Right ventricle myocardium superior (tissue), 1 donor: ENCODE measurements at places on chromosomes 5 and 9. TPM values are rescaled to one million over a fixed set of nuclear protein-coding genes. Genes with fewer than 3 reads are reported as not detected.

C7 gene
- total RNA-seq: 272 TPM

HTR4 gene
- total RNA-seq: 0.22 TPM

OR1Q1 gene
- total RNA-seq: not detected

DNA sequence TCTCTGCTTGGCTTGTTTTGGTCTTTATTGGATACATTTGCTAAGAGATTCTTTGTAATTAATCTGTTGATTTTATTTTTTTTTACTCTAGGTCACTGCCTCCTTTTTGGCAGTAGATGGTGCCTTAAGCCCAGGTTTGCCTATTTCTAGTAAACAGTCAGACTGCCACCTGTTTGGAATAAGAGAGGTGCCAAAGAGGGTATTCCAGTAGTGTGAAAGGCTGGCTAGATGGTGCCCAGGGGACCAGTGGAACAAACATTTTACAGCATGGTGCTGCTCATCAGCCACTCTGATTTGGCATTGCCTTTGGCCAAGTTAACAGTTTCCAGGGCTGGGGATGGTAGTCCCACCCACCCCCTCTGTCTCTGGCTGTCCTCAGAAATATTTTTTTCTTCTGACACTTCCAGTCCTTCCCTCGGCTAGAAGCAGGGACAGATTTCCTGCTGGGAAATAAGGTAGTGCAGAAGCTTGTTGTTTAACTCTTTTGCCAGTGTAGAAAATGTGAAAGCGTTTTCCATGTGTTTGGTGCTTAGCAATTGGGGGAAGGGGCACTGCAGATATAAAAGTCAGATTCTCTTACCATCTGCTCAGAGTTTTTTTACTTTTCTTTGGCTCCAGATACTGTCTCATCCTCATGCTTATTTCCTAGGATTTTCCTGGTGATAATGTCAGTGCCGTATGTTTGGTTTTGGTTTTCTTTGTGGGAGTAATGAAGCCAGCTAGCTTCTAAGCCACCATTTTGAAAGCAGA lies 36.6 kb upstream of the FBXL7 start:
- no peak for DNase-seq

DNA sequence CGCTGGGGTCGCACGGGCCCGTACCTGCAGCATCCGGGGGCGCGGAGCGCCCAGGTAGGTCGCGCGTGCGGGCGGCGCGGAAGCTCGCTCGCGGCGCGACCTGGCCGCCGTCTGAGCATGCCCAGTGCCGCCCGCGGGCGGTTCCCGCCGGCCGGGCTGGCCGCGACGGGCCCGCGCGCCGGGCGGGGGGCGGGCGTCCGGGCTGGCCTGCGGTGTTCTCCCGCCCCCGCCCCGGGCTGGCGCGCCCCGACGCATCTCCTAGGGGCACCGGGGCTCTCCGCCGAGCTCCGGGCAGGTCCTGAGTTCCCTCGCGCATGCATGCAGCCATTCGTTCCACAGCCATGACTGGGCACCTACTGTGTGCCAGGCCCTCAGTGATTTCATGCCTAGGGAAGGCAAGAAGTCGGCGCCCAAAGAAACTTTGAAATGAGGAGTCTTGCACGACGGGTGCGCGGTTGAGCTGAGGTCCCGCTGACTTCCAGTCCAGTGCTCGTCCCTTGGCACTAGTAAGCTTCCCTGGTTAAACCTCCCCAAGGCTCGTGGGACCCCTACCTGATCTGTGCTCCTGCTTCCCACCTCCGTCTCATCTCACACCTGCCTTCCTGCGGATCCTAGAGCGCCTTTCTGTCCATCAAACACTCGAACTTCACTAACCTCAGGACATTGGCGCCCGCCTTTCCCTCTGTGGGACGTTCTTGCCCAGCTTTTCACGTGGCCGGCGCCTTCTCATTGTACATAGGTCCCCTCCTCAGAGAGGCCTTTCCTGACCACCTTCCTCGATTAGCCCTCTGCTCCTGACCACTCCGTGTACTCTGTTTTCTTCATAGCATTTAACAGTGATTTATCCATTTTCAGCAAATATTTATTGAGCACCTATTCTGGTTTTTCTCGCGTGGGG lies at the start of gene PTPN3:
Gene PTPN3, minus strand, starts transcription at position 113 of the 898 bp plus-strand sequence. CDS start 34,873 bp downstream, outside the sequence.
- no peak for DNase-seq

DNA sequence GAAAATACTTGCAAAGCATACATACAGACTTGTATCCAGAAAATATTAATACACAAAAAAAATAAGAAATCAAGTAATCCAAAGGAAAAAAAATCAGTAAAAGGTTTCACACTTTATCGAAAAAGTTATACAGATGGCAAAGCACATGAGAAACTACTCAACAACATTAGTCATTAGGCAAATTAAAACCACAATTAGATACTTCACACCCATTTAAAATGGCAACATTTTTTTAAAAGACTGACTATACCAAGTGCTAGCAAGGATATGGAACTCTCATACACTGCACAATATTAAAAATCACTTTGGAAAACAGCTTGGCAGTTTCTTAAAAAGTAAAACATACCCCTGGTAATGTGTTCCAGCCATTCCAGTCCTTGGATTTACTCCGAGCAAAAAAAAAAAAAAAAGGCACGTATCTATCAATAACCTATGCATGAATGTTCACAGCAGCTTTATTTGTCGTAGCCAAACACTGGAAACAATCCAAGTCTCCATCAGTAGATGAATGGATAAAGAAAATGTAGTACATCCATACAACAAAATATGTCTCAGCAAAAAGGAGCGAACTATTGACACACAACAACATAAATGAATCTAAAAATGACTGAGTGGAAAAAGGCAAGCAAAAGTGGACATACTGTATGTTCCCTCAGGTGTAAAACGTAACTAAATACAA lies 66.0 kb downstream of the GNAQ start:
- DNase-seq: no peak

DNA sequence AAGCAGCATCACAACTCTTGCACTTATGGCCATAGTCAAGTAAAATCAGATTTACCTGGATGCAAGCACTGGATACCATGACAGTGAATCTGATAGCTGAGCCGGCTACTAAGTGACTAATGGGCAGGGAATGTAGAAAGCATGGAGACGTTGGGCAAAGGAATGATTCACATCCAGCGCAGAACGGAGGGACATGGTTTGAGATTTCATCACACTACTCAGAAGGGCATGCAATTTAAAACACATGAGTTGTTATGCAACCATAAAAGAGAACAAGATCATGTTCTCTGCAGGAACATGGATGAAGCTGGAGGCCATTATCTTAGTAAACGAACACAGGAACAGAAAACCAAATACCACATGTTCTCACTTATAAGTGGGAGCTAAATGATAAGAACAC lies 169.1 kb upstream of the PIK3R1 start:
- no peak for DNase-seq

- no peak for DNase-seq
These were observed 117.8 kb downstream of the TLR4 start for GRCh38 chr9:117821954-117822353.

DNA sequence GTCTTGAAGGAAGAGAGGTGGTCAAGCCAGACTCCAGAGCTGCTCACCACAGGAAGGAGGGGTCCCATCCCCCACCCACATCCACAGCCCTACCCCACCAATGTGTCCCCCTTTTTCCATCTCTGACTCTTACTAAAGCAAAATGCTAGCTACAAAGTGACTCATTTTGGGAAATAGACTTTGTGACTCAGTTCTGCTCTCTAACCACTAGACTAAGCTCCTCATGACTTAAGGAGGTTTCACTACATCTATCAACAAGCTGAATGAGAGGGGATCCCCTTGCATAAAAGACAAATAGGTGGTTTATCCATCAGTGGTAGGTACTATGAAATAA lies 35.1 kb upstream of the ADRB2 start:
- no peak for DNase-seq

DNA sequence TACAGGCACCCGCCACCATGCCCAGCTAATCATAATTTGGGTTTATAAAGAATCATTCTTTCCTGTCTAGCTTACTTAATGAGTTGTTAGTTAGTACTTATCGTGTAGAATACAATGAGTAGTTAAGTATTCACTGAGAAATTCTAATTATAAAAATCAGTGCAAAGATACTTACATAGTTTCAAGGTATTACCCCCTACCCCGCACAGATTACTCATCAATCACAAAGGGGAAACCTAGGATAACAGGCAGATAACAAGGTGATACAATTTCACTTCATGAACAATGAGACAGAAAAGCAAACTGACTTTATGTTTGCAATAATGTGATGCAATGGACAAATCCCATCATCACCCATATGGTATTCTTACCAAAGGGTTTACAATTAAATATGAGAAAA lies 109.6 kb downstream of the FAM174A start:
- no peak for DNase-seq

DNA sequence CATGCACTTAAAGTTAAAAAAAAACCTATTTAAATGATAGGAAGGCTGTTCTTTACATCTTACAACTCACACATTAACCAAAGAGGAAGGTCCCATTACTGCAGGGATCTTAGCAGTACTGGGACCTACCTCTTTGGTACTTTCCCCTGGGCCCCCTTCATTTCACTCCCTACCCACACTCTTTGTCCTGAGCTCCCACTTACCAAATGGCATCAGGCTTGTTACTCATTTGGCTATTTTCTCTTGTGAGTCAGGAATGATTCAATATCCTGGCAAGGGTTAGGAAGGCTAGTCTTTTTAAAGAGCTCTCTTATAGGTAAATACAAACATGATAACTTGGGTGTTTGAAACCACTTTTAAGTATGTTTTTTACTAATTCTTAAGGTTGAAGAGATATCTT lies 117.4 kb upstream of the ELL2 start:
- no peak for DNase-seq
